NCI-H1048 (cell line): ENCODE measurements at places on chromosomes 12 and 14.

DNA sequence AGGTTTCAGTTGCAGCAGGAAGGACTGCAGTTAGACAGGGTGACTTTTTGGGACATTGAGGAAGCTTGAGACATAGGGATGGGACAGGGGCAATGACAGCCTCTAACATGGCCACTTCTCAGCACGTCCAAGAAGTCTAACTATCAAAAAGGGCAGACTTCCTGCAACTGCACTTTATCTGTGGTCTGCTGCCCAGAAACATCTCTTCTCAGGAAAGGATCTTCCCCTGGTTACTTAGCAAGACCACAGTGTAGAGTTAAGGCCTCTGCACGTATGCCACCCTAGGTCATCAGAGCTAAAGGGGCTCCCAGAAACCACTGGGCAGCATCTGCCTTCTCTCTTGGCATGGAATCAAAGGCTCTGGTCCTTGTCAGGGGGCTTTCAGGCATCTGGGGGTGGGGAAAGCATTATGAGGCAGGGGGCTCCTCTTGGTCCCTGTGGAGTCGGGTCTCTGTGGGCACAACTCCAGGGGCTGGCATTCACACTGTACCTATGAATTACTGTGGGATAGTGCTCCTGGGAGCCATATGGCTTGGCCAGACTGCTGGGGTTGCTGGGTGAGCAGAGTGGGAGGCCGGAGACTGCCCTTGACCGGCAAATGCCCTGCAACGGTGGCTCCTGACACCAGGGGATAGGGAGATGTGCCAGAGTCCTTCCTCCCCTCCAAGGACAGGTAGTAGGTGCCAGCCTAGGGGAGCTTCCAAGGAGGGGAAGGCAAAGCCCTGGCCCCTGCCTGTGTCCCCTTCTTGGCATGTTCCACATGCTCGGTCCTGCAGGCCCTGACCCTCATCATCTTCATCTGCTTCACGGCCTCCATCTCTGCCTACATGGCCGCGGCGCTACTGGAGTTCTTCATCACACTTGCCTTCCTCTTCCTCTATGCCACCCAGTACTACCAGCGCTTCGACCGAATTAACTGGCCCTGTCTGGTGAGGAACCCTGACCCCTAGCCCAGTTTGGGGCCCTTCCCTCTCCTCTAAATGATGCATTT is 1.0 kb downstream of the CMTM5 start:
- DNase-seq = no peak

DNA sequence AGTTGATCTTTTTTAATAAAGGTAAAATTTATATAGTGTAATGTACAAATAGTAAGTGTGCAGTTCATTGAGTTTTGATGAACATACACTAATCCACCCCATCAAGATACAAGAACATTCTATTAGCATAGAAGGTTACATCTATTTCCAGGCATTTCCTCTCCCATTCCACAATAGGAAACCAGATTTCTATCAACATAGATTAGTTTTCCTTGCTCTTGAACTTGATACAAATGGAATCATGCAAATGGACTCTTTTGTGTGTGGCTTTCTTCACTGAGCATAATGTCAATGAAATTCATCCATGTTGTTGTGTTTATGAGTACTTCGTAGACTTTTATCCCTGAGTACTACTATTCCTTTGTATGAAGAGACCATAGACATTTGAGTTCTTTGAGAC is 10.8 kb downstream of the STYX start:
- no peak for DNase-seq

GRCh38 chr12:131917139-131917710 is 11.9 kb upstream of the PUS1 start:
- DNase-seq = no peak

DNA sequence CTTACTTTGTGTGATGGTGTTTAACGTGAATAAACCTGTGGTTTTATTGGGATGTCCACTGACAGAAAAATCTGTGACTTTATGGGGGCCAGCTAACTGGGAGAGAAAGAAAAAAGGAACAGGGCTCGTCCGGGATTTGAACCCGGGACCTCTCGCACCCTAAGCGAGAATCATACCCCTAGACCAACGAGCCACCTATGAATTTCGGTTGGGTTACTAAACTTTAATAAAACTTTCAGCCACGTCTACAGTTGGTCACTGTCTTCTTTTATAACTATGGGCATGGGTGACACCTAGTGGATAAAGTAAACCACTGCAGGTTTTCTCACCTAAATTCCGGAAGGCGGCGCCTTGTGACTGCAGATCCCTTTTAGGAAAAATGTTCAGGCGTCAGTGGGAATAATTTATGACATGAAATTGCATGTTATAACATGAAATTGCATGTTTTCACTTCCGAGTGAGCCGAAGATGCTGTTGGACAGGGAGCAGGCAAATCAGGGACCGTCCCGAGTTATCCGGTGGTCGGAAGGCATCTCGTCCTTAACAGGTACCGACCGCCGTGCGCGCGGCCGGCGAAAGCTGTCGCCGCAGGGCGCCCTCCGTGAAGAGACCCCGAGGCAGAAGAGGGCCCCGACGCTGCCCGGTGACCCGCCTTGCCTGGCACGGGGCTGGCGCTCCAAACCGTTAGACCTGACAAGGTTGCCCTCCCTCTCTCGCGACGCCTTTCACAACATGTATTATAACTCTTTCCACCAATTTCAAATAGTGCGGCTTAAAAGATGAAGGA is 18.2 kb upstream of the RNASE12 start:
- peak; percentile 66 for DNase-seq

GRCh38 chr12:64890873-64891468 is 66.5 kb downstream of the TBC1D30 start:
- DNase-seq = peak; percentile 9

- DNase-seq = no peak
These were observed 1683.8 kb upstream of the SEL1L start for GRCh38 chr14:83217492-83217891.

DNA sequence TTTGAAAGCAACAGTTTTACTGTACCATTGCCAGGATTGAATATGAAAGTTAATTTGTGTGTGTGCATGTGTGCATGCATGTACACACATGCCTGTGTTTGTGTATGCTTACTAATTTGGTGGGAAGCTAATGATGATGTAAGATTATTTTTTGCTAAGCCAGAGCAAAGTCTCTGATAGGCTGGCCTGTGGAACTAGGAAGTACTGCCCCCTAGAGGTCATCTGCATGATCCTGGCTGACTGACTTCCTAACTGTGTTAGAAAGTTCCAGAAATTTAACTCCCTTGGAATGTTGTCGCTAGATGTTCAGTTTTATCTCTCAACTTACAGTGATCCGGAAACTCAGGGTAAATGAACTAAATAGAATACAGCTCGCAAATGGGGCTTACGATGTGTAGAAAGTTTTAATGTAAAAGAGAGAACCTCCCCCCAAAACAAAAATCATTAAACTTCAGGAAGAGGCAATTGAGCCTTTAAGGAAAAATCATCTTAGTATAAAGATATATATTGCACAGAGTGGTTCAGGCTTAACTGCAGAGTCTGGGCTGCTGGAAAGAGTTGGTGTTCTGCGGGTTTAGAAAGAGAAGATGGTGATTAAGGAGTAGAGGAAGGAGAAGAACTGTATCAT is 34.3 kb upstream of the SLC38A1 start:
- DNase-seq = no peak

GRCh38 chr14:51209457-51209856 is 30.6 kb upstream of the TMX1 start:
- DNase-seq = no peak

DNA sequence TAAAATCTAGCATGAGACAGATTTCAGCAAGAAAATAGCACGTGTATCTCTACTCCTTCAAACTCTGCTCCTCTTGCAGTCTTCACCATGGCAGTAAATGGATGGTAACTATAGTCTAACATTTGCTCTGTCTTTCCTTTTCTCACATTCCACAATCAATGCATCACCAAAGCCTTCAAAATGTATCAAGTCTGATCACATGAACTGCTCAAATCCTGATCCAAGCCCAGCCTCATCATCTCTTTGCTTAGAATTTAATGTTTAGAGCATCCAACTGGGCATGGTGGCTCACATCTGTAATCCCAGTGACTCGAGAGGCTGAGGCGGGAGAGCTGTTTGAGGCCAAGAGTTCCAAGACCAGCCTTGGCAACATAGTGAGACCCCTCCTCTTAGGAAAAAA is 45.9 kb downstream of the CDK17 start:
- DNase-seq = no peak

- no peak for DNase-seq
These were observed 38.9 kb downstream of the DMAC2L start for GRCh38 chr14:50350975-50351374.

GRCh38 chr12:57418255-57418654 is 12.6 kb downstream of the R3HDM2 start:
- DNase-seq = no peak

DNA sequence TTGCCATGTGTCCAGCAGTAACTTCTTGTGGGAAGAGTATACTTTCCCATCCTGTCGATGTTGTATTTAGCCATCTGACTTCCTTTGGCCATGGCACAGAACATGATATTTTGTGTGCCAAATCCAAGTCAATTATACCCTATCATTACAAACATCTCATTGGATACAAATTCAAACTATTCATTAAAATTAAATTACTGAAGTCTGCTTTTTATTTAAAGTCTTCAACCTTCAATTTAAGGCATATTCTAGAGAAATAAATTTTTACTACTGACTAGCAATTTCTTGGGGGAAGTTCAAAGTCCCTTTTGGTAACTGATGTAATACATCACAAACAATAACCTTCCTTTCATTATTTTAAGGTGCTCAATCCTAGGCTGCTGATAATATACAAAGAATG is 192.6 kb downstream of the SLC6A15 start:
- DNase-seq = no peak

DNA sequence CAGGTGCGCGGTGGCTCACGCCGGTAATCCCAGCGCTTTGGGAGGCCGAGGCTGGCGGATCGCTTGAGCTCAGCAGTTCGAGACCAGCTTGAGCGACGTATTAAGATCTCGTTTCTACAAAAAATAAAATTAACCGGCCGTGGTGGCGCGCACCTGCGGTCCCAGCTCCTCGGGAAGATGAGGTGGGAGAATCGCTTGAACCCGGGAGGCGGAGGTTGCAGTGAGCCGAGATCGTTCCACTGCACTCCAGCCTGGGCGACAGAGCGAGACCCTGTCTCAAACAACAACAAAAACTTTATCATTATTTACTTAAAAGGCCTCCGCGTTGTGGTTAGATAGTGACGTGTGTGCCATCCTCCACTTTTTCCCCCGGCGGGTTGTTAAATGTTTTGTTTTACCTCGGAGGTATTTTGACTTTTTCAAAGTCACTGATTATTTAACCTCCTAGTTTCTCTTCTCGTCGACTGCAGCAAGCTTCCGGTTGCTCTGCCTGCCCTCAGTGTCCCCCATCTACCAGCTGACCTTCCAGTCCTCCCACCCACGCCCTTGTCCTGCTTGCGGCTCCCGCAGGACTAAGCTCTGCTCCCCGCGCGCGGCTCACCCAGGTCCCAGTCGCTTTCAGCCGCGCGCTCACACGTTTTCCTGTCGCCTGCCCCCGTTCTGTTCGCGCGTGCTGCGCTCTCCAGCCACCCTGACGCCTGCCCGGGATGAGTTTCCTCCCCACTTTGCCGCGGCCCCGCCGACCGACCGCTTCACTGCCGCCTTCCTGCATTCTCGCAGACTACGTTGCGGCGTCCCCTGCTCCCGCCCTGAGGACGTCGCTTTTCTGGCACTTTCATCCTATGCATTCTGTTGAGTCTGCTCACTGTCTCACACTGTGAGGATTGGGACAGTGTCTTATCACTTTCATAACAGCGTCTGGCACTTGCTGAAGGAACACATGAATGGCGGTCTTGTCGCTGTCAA is 1.2 kb upstream of the SCAF11 start:
- peak; percentile 29 for DNase-seq

DNA sequence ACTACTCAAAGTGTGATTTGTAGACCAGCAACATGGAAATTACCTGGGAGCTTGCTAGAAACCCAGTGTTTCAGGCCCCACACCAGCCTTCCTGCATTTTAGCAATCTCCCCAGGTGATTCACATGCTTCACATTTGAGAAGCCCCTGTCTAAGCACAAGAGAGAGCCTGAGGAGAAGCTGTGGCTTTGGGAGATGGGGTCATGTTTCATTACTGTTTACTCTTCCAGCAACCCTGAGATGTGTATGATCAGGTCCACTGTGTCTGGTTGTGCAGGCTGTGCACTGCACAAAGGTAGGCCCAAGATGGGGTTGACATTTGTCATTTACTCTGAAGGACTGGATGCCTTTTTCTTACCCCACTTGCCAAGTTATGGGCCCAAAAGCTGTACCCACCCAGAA is 190.1 kb downstream of the SLC41A2 start:
- no peak for DNase-seq

GRCh38 chr14:41449066-41449465 is 157.6 kb upstream of the LRFN5 start:
- DNase-seq = no peak

- no peak for DNase-seq
These were observed 63.7 kb upstream of the DNM1L start for GRCh38 chr12:32615441-32615840.

- DNase-seq = no peak
These were observed 329.4 kb upstream of the TBX3 start for GRCh38 chr12:115013236-115013981.

DNA sequence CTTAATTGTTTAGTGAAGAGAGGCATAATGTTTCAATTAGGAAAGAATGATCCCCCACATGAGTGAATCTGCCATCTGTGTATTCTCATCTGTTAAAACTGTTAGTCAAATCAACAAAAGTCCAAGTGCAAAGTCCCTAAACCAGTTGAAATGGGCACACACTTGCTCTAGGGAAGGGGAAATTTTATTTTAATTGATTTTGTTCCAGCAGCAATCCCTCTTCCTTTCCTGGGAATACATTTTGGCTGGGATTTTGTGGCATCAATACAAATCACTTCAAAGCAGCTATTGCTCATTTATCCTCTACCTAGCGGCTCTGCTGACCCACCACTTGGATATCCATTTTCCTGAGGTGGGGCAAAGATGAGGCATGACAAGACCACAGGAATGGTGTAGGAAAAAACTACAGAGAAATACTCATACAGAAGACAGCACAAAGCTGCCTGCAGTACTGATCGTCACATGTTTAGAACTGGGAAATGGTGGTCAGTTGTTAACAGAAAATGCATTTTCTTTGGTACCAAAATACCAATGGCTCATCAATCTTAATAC is 9.8 kb upstream of the SSTR1 start:
- no peak for DNase-seq

DNA sequence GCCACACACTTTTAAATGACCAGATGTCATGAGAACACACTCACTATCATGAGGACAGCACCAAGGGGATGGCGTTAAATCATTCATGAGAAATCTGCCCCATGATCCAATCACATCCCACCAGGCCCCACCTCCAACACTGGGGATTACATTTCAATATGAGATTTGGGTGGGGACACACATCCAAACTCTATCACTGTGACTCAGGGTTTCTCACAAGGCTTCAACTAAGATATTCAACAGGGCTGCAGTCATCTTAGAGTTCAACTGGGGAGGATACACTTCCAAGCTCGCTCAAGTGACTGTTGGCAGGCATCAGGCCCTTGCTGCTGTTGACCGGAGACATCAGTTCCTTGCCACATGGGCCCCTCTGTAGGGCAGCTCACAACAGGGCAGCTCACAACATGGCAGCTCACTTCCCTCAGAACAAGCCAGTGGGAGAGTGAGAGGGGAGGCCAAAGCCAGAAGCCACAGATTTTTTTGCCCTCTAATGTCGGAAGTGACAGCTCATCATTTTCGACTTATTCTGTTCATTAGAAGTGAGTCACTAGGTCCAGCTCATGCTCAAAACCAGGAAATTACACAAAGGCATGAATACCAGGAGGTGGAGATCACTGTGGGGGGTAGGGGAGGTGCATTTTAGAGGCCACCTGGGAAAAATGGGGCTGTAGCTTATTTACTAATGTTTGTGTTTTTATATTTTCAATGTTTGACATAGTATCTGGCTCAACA is 50.8 kb upstream of the PTHLH start:
- DNase-seq = no peak

- no peak for DNase-seq
These were observed 30.6 kb upstream of the KICS2 start for GRCh38 chr12:64252681-64253080.

GRCh38 chr12:67599691-67600090 is 48.9 kb upstream of the DYRK2 start:
- DNase-seq = no peak
